HT-29 (cell line): ENCODE measurements at places on chromosomes 4 and X. TPM values are rescaled to one million over a fixed set of nuclear protein-coding genes. Genes with fewer than 3 reads are reported as not detected.

SYP gene
- total RNA-seq = 0.61 and 1.1 TPM in 2 replicates

SERPINA7 gene
- not detected in 2 replicates for total RNA-seq

DSPP gene
- total RNA-seq = not detected in 2 replicates

SLITRK4 gene
- not detected in 2 replicates for total RNA-seq
